ENCODE measurements at places on chromosomes 3 and 15.

- no peak for DNase-seq
These were observed 111.7 kb downstream of the NUP210 start for GRCh38 chr3:13308380-13308801.

- DNase-seq: no peak
These were observed 10.6 kb downstream of the TP63 start for GRCh38 chr3:189641776-189642175.

DNA sequence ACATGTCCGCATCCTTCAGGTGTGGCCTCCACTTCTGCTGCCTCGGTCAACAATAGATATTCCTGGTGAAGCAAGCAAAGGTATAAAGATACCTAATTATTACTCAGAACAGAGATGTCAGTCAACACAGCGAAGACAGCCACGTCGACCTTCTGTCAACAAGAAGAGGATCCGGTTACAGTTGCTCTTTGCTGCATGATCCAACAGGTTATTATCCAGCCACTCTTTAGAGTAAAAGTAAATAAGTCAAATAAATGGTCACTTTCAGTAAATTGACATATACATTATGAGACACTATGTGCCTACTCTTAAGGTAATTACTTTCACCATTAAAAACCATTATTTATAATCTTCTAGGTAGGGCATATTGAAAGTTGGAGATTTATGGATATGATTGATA, 356.8 kb upstream of the ATP11B start:
- peak; percentile 29 for DNase-seq

- DNase-seq: no peak
These were observed 25.0 kb downstream of the CRYGS start for GRCh38 chr3:186519021-186519658.

- DNase-seq: no peak
These were observed 94.8 kb upstream of the TLE3 start for GRCh38 chr15:70192490-70192889.

- no peak for DNase-seq
These were observed 482.8 kb upstream of the NAALADL2 start for GRCh38 chr3:174376346-174376745.

DNA sequence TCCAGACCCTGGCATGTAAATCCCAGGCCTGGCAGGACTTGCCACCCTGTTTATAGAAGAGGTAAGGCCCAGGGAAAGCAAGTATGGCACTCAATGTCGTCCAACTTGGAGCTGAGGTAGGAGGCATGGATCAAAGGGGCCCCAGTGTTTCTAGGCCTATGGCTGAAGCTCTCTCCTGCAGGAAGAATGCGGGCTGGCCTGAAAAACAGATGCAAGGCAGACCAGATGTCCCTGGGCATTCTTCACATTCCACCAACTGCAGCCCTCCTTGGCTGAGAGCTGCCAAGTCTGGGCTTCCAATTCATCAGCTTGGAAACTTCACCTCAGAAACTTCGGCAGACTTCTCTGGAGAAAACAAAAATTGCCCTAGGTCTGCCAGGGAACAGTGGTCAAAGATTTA, 22.2 kb downstream of the MESD start:
- DNase-seq: no peak

DNA sequence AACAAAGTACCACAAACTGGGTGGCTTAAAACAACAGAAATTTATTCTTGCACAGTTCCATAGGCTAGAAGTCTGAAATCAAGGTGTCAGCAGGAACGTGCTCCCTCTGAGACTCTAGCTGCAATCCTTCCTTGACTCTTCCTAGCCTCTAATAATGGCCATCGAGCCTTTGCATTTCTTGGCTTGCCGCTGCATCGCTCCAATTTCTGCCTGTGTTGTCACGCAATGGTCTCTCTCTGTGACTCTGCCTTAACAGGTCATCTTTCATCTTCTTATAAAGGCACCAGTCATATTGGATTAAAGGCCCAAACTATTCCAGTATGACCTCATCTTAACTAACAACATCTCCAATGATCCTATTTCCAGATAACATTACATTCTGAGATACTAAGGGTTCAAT, 61.0 kb upstream of the FNDC3B start:
- no peak for DNase-seq

Measured in NCI-H1092 (cell line).